ENCODE measurements at places on chromosomes 12 and 14. TPM values are rescaled to one million over a fixed set of nuclear protein-coding genes. Genes with fewer than 3 reads are reported as not detected.

TCL1B gene
- polyA plus RNA-seq: not detected

KIF21A gene
- polyA plus RNA-seq: 7.2 TPM

CCER1 gene
- polyA plus RNA-seq: not detected

LMNTD1 gene
- polyA plus RNA-seq: 0.32 TPM

INTS13 gene
- 9.7 TPM for polyA plus RNA-seq

- no peaks in the 10 kb centered on the region for H3K36me3 ChIP-seq
- H3K4me3 ChIP-seq: no peak overlapping the region
- H3K4me1 ChIP-seq: no peaks in the 10 kb centered on the region
- H3K27me3 ChIP-seq: no peaks in the 10 kb centered on the region
- H3K27ac ChIP-seq: no peak overlapping the region
- no peak for DNase-seq
Measured at GRCh38 chr12:110906516-110906915, 13.9 kb downstream of the MYL2 start.

- H3K4me3 ChIP-seq: no peak overlapping the region
- DNase-seq: no peak
- peaks cover 10% of the 10 kb centered on the region for H3K27me3 ChIP-seq
- no peaks in the 10 kb centered on the region for H3K36me3 ChIP-seq
- no peak overlapping the region for H3K27ac ChIP-seq
Measured at GRCh38 chr14:53462931-53463778, 310.0 kb upstream of the DDHD1 start.

DNA sequence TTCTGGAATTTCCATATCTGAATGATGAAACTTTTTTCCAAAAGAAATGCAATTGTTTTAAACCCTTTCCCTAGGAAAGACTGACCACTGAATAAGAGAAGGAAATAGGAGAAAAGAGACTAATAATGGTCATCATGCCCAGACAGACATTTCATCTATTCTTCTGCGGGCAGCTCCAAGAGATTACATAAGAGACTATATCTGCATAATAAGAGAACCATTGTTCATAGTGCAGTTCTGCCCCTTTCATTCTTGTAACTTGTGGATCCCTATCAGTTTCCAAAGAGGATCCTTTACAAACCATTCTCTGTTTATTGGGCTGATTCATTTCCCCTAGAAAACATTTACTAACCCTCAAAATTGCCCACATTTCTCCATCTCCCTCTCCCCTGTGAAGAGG, 197.8 kb downstream of the FSCB start:
- no peaks in the 10 kb centered on the region for H3K36me3 ChIP-seq
- no peak overlapping the region for H3K27ac ChIP-seq
- no peaks in the 10 kb centered on the region for H3K27me3 ChIP-seq
- H3K4me1 ChIP-seq: no peaks in the 10 kb centered on the region
- no peak overlapping the region for H3K4me3 ChIP-seq

DNA sequence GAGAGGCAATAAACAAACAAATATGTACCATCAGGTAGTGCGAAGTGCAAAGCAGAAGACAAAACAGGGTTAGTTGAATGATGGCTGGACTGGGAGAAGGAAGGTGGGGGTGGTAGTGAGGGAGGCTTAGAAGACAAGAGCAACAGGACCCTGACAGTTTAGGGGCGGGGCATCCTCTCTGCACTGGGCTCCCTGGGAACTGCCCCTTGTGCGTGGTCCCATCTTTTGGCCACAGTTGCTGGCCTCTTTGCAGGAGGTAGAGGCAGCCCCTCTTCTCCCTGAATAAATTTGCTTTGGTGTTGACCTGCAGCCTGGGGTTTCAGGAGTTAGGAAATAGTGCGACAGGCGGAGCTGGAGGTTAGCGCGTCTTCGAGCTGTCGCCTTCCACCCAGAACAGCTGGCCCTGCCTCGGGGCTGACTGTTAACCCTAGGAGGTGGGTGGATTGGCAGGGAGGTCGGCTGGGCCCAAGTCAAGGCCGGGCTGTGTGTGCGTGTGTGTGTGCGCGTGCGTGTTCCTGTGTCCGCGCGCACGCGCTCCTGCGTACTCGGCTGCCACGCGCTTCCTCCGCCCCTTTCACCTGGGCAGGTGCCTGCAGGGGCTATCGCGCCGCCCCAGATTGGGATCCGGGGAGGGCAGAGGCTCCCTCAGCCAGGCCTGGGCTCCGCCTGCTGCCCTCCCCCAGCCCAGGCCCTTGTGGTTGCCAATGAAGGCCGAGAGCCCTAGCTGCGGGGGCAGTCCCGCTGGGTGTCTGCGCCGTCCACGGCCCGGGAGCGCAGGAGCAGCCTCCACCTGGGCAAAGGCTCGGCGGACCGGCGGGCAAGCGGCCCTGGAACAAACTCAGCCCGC, 180.8 kb downstream of the ADCK1 start:
- DNase-seq: no peak
- H3K36me3 ChIP-seq: no peaks in the 10 kb centered on the region
- no peak overlapping the region for H3K4me3 ChIP-seq
- no peaks in the 10 kb centered on the region for H3K27me3 ChIP-seq
- no peak overlapping the region for H3K27ac ChIP-seq

DNA sequence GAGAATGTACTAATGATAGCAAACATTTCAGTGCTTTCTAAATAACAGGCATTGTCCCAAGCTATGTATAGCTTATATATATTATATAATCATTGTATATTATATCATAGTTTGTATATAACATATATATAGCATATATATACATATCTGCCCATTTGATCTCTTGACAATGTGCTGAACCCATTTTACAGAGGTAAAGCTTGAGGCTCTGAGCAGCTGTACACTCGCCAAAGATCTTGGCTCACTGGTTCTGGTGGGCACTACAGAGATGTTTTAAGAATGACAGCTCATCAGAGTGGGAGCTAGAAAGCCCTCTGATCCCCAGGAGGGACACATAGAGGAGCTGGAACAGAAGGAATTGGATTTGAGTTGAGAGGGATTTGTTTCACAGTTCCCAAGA, 68.2 kb upstream of the ACTN1 start:
- peaks cover 2% of the 10 kb centered on the region for H3K36me3 ChIP-seq
- peaks cover 49% of the 10 kb centered on the region for H3K4me1 ChIP-seq
- no peak overlapping the region for H3K4me3 ChIP-seq
- no peak for DNase-seq

DNA sequence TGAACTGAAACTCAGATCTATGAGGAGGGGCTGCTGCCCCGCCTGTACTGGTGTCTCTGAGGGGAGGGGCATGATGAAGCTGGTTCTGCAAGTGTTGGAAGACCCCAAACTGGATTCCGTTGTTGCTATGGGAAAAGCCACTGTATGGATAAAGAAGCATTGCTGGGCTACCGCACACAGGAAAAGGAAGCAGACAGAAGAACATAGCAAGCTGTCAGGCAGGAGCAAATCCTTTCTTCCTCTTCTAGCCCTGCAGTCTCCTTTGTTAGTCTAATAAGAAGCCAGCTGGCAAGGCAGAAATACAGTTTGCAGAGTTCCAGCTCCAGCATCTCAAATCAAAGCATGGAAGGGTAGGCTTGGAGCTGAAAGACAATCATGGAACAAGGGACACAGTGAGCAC, 26.3 kb upstream of the NR1H4 start:
- H3K27me3 ChIP-seq: peaks cover 11% of the 10 kb centered on the region
- H3K27ac ChIP-seq: no peak overlapping the region
- no peak overlapping the region for H3K4me3 ChIP-seq
- no peaks in the 10 kb centered on the region for H3K4me1 ChIP-seq

- H3K27me3 ChIP-seq: no peaks in the 10 kb centered on the region
- DNase-seq: no peak
- H3K36me3 ChIP-seq: no peaks in the 10 kb centered on the region
- no peak overlapping the region for H3K27ac ChIP-seq
- H3K4me1 ChIP-seq: peaks cover 3% of the 10 kb centered on the region
Measured at GRCh38 chr12:99388671-99389195, 258.8 kb upstream of the GARIN6 start.

GRCh38 chr14:60317609-60318008, 68.6 kb downstream of the PPM1A start:
- no peak overlapping the region for H3K27ac ChIP-seq
- no peaks in the 10 kb centered on the region for H3K36me3 ChIP-seq
- H3K4me1 ChIP-seq: no peaks in the 10 kb centered on the region
- no peak for DNase-seq
- no peaks in the 10 kb centered on the region for H3K27me3 ChIP-seq

Measured in SK-N-SH (cell line).